ENCODE measurements at places on chromosomes 12 and 14.

- DNase-seq = no peak
Measured at GRCh38 chr12:11882301-11883019, 188.3 kb upstream of the BCL2L14 start.

GRCh38 chr12:10182354-10183049 lies 3.7 kb downstream of the TMEM52B start:
- DNase-seq = no peak

DNA sequence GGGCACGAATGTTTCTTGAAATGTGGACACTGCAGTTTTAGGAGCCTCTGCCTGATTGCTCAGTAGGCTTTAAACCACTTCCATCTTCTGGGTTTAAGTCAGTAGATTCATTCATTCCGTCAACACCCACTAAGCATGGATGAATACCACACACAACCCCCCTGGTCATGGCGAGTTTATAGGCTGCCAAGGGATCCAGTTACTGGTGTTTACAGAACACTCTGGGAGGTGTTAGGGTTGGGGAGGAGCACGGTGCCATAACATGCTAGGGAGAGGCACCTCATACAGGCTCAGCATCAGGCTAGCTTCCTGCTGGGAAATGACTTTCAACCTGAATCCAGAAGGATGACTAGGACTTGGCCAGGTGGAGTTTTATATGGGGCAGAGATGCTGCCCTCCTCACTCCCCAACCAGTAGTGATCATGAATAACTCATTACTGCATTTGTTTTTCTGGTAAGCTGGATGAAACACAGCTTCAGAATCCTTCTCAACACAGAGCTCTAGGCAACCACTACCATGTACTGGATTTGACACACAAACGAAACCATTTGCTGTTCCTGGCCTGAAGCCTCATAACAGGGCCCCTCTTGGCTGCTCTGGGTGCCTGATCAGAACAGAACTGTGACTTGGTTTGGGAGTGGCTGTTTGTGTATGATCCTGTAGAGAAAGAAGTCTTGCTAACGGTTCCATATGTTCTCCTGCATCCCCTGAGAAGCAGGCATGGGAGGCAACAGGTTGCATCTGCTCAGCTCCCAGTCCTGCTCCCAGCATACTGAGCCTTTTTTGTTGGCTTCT lies 47.9 kb downstream of the FBXW8 start:
- DNase-seq = no peak

DNA sequence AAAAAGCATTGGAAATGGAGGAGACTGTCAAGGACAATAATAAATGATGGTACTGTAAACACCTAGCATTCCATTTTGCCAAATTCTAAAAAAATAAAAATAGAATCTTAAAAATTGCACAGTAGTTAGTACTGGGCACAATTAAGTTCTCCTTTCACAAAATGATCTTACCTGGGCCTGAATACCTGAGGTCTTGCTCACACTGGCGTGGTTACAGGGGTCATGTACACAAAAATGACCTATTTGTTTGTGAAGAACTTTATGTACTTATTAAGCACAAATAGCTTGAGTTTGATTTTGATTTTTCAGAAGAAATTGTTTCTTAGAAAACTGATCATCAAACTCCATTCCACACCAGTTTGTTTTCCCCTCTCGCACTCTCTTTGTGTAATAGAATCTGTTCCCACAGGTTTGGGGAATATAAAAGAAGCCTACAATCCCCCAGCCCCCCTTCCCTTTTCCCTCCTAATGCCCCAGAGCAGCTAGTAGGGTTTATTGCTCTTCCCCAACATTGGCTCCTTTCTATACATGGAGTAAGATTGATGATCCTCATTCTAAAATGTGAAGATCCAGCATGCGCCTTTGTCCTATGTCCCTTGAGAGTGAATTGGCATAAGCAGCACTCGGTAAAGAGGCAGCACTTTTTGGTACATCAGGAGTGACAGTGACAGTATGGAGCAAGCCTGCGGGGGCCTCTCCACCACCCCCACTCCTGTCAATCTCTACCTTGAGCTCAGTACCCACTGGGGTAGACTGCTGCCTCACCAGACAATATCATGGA lies 204.3 kb downstream of the ASCL1 start:
- no peak for DNase-seq

GRCh38 chr14:97994020-97994531 lies 1196.9 kb downstream of the VRK1 start:
- peak; percentile 38 for DNase-seq

- no peak for DNase-seq
Measured at GRCh38 chr14:41605550-41606281, 960 bp upstream of the LRFN5 start.

DNA sequence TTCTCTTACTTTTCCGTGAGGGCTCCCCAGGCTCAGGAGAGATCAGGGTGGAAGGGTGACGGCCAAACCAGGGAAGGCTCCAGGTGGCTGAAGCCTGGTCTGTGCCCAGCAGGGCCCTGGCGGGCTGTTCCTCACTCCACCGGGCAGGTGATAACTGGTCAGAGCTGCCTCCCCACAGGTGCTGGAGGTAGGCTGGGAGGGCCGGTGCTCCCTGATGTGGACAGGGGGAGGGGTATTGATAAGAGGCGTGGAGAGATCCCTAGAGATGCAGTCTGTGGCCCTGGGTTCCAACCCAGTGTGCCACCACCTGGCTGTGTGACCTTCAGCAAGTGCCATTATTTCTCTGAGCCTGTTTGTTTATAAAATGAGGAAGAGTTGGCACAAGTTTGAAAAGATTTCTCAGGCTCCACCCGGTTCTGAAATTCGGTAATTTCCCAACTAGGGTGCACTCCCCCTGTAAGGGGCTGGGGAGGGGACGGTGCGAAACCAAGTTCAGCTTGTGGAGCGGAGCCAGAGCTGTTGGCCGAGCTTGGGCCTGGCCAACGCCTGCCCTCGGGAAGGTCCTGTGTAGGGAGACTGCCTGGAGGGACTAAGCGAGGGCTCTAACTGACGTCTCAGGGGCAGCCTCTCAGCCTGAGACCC lies 1.0 kb upstream of the NR4A1 start:
- no peak for DNase-seq

DNA sequence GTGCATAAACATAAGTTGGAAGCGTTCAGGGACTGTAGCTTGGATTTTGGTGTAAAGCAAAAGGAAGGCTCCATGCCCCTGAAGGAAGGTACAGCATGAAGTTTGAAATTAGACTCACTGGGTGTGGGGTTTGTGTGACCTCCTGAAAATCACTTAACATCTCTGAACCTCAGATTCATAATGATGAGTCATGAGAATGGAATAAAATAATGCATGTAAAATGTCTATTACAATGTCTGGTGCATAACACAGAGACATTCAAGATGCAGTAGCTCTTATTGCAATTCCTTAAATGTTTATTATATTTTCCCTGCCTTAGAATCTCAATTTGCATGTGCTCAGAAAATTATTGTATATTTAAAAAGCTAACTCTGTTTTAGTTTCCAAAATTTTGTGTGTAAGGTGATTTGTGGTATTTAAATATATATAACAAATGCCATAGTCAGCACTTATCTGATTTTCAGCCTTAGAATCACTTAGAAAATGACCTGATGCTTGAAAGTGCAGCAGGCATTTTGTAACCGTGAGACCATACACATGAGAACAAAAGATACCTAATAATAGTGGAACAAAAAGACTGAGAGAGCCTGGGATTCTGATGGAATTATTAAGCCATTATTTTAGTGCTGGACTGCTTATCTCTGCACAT lies 66.3 kb downstream of the E2F7 start:
- no peak for DNase-seq

- DNase-seq = no peak
Measured at GRCh38 chr12:116143909-116144308, 133.6 kb downstream of the MED13L start.

GRCh38 chr14:90758028-90758889 lies 58.0 kb downstream of the TTC7B start:
- DNase-seq = peak; percentile 93

- no peak for DNase-seq
Measured at GRCh38 chr14:21933681-21934080, 260.1 kb upstream of the OR4E1 start.

- peak; percentile 75 for DNase-seq
Measured at GRCh38 chr12:108568338-108569154, 6.2 kb downstream of the ISCU start.

DNA sequence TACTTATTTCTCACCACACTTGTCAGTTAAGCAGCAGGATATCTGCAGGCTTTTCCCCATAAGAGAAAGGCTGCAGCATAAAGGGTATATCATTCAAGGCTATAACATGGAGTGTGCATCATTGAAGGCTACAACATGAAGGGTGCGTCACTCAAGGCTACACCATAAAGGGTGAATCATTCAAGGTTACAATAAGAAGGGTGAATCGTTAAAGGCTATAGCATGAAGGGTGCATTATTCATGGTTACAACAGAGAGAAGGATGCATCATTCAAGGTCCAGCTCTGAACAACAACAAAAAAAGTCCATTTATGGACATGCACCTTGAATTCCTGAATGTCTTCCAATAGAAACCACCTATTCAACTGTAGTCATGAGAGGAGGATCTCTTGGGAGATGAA lies 32.8 kb upstream of the LUM start:
- DNase-seq = no peak

GRCh38 chr12:120872487-120872886 lies 31.7 kb downstream of the SPPL3 start:
- no peak for DNase-seq

- no peak for DNase-seq
Measured at GRCh38 chr12:52305921-52306705, 14.8 kb upstream of the KRT81 start.

DNA sequence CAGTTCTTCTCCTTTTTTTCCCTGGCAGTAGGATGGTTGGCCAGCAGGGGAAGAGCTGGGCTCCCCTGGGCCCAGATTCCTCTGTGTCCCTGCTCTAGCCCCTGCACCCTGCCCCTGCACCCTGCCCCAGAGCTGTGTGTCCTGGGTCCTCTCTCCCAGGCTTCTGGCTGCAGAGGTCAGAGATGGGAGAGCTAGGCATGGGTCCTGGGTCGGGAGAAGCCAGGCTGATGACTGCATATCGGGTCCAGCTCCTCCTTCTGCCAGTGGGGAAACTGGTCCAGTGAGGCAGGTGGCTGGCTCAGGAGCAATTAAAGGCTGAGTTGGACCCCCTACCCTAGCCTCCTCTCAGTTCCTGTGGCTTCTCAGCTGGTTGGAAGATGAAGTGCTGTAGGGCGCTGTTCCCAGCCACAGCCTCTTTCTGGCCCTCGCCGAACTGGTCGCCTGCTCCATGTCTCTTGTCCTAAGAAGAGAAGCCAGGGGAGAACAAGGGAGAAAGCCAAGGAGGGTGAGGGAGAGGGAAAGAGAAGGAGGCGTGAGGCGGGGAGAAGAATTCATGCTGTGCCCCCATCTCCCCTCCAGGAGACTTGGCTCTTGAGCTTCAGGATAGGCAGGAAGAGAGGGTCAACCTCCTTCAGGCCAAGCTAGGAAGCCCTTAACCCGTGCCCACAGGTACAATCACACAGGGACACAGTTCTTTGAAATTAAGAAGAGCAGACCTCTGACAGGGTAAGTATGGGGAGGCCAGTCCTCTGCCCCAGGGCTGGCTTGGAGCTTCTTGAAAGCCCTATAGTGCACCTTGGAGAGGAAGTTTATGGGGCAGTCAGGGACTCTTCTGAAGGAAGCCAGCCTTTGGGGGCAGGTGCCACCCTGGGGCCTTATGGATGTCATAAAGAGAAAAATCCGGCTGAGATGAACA lies 9.5 kb downstream of the VASH1 start:
- DNase-seq = no peak

DNA sequence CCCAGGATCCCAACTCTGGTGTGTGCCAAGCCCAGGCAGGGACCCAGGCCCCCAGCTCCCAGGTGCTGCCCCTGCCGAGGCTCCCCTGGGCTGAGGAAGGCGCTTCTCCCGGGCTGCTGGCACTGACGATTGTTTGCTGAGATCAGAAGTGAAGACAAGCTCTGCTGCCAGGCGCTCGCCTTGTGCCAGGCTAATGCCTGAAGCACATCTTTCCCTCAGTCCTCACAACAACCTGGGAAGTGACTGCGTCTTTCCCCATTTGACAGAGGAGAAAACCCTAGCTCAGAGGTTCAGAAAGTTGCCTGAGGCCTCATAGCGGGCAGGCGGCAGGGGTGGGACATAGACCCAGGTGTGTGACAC lies 36.8 kb downstream of the ANKRD9 start:
- no peak for DNase-seq

- no peak for DNase-seq
Measured at GRCh38 chr14:74085828-74086227, 1.1 kb downstream of the LIN52 start.

DNA sequence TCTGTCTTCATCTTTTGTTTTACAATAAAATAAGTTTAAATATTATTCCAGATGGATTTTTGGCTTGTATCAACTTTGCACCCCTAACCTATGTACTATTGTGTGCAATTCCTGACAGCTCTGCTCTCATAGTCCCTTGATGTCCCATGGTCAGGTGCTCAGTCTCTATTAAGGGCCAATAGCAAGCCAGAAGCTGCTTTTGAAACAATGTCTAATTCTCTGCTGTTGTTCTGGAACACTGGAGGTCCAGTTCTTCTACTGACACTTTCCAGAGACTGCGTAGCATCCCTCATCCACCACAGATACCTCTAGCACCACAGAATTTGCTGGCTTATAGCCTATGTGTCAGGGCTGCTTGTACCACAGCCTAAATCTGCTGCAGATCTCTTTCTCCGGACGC lies 74.6 kb downstream of the BRMS1L start:
- no peak for DNase-seq

DNA sequence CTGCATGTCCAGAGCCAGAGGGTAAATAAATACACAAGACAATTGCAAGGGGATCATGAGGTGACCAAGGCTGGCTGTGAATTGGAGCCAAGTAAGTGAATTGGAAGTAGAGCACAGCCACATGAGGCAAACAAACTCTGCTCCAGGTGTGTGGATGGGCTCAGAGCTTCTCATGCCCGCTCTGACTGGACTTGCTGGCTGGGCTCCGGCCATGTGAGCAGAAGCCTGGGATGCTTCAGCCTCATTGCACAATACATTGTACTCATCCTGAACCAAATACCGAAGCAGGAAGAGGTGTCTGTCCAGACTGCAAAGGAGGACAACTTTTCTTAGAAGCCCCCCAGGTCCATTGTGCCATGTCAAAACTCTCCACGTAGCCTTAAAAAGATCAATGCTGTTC lies 193.0 kb downstream of the TTC8 start:
- no peak for DNase-seq

DNA sequence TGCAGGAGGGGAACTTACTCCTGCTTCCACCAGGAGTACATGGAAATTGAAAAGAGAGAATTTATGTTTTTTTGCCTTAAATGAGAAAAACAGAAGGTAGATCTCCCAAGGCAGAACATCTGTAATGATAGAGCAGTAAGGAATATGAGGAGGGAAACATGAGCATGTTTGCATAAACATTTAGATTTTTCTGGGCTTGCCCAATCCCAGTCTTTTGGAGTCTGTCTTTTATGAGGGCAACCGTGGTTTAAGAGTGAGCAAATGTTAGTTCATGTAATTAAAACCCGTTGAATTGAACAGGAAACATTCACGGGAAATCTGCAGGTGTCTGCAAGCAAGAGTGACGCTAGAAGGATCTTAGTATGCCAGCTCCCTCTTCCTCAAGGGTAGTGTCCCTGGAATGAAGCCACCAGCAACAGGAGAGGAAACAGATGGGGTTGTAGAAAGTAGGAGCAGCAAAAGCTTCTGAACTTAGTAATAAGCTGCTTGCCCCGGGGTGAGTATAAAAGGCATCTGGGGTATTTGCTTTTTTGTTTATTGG lies 79.3 kb downstream of the ARF6 start:
- no peak for DNase-seq

GRCh38 chr14:91419044-91419397 lies 1.4 kb upstream of the CCDC88C start:
- DNase-seq = no peak

GRCh38 chr14:84090837-84091236 lies 1439.1 kb upstream of the FLRT2 start:
- DNase-seq = no peak

GRCh38 chr14:22737052-22737451 lies 29.4 kb upstream of the OXA1L start:
- DNase-seq = no peak
